Right kidney (tissue), 9 donors: ENCODE measurements at places on chromosomes 6 and 20.

GRCh38 chr6:168414336-168415097, 26.5 kb upstream of the SMOC2 start:
- DNase-seq, result no peak

DNA sequence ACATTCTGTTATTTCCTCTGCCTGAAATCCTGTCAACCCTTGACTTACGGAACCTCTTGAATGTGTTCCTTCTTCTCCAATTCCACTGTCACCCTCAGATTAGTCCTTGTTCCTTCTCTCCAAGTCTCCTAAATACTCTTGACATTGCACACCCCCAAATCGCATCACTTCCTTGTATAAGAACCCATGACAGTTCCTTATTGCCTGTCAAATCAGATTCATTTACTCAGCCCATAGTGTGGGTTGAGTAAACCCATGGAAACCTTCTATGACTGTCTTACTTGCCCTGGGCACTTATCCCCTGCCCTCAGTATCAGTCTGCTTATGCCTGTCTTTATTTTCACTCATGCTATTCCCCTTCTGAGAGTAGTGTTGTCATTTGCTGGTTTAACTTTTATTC, 40.5 kb downstream of the ARMC2 start:
- no peak for DNase-seq

- no peak for DNase-seq
Measured at GRCh38 chr6:148240861-148241477, 101.7 kb upstream of the SASH1 start.

DNA sequence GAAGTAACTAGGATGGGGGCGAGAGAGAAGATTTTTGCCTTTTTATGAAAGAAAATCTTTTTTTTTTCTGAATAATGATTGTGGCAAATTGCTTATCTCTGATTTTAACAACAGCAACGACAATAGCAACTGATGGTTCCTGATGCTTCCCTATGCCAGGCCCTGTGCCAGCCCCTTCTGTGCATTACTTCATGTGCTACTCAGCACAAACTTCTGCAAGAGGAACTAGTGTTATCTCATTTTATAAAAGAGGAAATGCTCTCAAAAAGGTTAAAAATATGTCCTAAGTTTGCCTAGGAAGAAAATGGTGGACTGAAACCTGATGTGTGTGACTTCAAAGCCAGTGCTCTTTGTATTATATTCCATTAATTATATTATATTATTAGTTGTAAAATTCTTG, 74.0 kb upstream of the RALGAPA2 start:
- no peak for DNase-seq

GRCh38 chr6:84976526-84977362, 212.3 kb upstream of the TBX18 start:
- no peak for DNase-seq

DNA sequence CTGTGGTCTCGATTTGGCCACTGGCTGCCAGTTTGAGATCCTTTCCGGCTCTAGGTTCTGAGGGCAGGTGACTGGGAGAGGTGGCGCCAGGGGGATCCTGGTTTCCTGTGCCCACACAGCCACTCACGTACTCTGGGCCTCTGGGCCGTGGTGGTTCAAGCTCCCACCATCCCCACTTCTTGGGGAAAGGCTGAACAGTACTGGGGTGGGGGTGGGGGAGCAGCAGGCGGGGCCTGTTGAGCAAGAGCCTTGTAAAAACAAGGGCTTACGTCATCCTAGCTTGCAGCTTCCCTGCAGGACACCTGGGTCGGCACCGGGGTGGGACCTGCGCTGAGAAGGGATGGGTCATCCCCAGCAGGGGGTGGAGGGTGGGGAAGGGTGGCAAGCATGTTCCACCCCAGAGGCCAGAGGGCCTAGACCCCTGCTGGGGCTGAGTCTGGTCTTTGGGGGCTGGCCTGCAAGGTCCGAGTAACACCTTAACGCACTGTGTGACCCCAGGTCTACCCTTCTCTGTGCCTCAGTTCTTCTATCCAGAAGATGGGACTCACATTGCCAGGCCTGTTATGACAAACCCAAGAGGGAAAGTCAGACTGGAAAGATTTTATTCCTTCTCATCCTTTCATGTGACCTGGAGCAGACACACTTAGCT, 3.1 kb upstream of the CEBPB start:
- DNase-seq, result no peak

DNA sequence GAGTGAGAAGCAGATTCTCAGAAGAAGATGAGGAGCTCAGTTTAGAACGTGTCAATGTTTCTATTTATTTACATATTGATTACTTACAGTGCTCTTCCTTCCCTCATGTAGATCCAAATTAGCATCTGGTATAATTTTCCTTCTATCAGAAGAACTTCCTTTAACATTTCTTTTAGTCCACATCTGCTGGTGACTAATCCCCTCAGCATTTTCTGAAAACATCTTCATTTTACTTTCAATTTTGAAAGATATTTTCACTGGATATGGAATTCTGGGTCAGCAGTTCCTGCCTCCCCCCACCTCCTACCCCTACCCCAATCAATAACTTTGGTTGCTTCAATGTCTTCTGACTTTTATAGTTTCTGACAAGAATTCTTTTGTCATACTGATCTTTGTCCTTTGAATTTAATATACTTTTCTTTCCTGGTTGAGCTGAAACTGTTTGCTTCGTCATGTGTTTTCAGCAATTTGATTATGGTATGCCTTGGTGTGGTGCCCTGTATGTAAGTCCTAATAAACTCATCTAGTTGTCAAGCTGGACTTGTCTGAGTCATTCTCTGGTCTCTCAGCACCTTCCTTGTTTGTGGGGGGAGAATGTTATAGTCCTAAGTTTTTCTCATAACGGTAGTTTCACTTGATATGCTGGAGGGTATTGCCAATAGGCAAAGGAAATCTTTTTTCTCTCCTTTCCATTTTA, 57.0 kb downstream of the SMPDL3A start:
- DNase-seq, result no peak

- no peak for DNase-seq
Measured at GRCh38 chr20:40860487-40860902, 168.1 kb upstream of the TOP1 start.

DNA sequence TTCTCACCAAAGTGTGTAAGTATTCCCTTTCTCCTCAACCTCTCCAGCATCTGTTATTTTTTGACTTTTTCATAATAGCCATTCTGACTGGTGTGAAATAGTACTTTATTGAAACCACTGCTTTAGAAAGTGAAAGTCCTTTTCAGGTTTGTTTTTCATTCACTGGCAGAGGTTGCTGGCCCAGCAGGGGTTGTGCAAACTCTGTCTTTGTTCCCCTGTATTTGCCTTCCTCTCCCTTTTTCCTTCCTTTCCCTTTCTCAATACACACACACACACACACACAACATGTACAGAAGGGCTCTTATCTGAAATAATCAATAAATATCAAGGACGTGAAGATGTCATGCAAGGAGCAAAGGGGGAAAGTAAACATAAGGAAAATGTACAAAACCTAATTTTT, 99.8 kb downstream of the LY86 start:
- DNase-seq, result no peak

DNA sequence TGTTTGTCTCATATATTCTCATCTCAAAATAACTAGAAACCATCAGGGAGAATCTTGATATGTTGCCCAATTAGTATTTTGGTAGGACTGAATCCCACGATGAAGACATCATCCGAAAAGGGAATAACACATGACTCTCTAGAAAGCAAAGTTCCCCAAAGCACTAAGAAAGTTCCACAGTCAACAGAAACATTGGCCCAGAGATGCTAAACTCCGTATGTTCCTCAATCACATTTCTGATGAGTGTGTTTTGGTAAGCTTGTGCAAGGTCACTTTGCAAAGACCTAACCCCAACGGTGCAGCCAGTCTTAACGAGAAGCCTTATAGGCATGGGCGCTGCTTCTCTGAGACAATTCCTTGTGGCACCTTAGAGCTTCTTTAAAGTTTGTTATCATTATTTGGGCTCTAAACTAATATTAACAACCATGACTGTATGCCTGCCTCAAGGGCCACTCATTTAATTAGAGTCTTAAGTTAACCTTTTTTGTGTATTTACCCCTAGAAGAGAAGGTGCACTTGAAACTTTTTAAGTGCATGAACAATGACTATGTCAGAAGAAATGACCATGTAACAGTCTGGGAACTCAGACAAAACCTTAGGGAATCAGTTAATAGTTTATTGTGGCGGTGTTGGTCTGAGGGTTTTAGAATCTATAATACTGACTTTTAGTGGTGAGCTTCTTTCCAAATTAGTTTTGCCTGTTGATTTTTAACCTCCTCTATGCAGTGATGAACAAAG, 202.0 kb upstream of the RAB32 start:
- no peak for DNase-seq

DNA sequence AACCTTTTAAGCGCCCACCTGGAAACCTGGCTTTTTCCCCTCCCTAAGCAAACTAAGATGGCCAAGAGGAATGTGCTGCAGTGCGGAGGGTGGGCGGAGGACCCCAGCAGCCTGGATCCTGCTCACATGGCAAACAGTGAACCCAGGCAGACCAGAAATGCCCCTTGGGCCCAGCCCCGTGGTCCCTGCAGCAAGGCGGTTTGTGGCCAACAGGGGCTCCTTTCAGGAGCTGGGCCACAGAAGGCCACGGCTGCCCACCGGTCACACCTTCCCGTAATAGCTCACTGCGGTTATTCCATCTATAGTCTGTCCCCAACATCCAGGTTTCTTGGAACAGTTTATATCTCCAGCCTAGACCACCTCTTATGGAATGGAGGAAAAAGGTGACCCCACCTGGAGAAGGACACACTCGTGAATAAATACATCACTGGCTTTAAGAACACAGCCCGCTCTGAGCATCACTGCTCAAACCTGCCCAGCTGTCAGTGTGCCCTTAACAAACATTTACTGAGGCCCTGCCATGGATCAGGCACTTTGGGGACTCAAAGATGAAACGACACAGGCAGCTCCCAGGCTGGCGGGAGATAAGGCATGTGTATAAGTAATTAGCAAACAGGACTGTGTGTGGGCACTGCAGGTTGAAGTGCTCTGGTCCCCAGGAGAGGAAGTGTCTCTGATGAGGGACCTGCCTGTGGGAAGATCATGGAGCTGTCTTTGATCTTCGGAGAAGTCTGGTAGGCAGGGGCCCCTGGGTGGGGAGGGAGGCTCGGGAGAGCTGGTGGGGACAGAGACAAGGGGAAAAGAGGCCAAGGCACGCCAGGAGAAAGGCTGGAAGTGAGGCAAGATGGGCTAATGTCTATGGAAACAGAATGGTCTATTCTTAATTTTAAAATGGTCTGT, 3.2 kb upstream of the TUBB1 start:
- no peak for DNase-seq

- no peak for DNase-seq
Measured at GRCh38 chr6:15080895-15081294, 165.0 kb upstream of the JARID2 start.

DNA sequence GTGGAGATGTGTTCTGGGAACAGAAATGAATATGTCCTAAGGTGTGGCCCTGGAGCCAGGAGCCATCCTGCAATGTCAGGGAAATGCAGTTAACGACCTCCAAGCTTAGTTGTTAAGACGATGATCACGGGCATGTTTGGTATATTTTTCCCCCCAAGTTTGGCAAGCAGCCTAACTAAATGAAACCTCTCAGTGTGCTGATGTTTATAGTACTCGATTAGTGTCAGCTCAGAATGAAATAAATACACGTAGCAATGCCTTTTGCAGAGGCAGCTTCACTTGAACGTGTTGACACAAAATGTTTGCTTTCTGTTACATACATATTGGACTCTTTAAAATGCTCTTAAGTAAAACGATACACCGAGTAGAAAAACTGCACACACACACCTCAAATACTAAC, 76.2 kb upstream of the OLIG3 start:
- DNase-seq, result no peak

DNA sequence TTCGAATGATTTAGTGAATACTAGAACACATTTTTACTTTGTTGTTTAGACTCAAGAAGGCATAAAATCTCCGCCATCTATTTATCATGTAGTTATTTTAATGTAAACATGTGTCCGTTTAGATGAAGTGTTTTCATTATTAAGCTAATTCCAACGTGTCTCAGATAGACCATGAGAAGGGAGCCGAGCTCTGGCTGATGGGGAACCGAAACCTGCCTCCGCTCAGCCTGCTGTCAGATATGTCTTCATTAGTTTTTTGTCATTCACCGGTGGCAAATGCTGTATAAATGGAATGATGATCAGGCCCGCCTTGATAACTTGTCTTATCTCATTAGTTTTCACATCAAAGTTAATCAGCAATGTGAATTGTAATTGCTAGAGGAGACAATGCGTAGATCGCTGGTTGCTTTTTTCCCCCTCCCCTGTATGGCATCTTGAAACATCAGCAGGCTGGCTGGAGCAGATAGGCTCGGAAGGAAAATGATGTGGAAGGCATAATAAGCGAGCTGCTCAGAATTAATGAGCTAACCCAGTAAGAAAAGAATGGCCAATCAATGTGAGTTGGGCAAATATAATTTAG, 136.4 kb downstream of the LINC00237 start:
- DNase-seq, result no peak

DNA sequence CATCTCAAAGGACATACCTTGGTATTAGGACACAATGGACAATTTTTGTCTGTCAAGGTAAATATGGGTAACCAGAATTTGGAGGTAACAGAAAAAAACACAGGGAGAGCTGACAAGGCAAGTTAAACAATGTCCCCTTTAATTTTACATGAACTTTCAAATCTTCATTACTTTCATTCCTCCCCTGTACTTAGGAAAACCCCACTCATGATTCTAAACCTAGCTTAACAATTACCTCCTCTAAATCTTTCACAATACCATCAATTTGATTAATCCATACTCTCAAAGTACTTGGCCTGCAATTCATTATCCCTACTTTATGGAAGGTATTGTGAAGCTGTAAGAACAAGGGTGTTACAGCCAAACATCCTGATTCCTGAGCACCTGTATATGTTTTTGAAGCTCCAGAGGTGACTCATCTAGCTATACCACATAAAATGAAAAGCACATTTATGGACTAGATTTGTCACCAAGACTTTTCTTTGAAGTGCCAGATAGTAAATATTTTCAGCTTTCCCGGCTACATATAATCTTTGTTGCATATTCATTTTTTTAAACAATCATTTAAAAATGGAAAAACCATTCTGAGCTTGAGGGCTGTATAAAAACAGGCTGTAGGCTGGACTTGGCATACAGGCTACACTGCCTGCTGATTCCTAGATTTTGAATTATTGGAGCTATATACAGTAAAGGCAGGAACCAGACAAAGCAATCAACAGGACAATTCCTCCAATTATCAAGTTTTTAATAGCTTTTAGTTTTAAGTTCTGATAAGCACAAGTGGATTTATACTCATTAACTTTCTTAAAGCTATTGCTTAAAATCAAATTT, 22.9 kb downstream of the DEK start:
- DNase-seq, result no peak

GRCh38 chr20:38471987-38472512, 593 bp upstream of the RALGAPB start:
- no peak for DNase-seq

GRCh38 chr20:5722927-5723326, 27.3 kb upstream of the SHLD1 start:
- DNase-seq, result no peak

GRCh38 chr20:46752728-46753127, 43.3 kb downstream of the SLC2A10 start:
- peak; percentile 57 for DNase-seq
